ENCODE measurements at places on chromosomes 16 and 17.

DNA sequence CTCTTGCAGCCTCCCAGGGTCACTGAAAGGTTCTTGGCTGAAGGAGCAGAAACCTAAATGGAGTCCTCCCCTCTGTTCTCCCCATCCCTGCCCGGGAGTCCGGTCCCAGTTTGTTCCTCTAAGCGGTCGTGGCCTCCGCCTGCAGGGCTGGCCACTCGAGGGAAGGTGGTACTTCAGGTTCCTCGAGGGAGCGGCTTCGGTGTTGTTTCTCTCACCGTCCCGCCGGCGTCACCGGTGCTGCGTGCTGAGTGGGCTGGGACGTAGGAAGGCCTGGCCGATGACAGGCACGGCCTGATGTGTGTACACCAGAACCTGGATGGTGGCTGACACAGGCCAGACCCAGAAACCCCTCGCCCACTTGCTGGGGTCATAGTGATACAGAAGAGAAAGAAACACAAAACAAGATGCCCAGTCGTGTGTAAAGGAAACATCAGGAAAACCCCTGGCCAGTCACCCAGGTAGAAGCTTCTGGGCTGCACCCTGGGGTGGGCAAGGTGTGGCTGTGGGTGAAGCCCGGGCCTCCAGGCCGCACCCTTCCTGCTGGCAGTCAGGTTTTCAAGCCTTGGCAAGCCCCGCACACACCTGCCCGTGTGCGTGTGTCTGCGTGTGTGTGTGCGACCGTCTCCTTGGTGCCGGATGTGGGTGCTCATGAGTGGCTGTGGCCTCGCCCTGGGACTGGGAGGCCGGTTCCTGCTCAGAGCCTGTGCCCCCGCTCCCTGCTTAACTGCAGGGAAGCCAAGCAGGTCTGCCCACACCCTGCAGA lies 52.0 kb downstream of the BAIAP2 start:
- DNase-seq, result no peak

DNA sequence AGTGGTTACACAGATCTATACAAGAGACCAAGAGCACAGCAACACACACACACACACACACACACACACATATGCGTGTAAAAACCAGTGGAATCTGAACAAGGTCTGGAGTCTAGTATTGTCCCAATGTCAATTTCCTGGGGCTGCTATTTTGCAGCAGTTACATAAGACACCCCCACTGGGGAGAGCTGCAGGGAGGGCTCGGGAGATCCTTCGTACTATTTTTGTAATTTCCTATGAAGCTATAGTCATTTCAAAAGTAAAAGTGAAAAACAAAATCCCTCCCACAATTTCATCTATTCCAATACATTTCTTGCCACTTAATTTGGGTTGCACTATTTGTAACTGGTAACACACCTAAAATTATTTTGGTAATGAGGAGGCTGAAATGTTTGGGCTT lies 68.5 kb downstream of the C16orf95 start:
- DNase-seq, result no peak

DNA sequence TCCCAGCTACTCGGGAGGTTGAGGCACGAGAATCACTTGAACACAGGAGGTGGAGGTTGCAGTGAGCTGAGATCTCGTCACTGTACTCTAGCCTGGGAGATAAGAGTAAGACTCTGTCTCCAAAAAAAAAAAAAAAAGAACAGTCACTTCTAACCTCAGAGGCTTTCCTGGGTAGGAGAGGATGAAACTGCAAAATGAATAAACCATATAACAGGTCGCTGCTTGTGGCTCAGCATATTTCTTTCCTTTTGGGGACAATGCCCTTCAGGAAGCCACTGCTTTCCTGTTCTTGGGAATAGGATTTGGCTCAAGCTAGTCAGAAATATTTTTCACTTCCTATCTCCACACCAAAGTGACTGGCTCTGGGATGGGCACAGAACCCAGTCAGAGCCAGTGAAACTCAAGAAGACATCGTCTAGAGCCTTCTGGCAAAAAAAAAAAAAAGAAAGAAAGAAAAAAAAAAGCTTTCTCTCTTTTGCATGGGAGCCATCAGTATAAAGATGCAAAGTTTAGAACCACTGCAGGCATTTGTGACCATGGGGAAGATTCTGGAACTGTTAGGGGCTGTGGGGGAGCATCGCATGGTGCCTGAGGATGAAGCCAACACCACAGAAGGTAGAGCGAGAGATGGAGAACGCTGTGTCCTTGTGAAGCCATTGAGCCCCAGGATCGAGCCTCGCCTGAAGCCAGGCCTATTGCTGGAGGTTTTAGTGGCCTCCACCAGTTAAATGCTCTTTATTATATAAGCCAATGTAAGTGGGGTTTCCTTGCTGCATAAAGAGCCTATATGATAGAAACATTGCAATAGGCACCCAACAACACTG lies 71.8 kb upstream of the MRTFB start:
- no peak for DNase-seq

- peak; percentile 47 for DNase-seq
Observed at GRCh38 chr17:58325976-58326468, 2.6 kb downstream of the TSPOAP1 start.

GRCh38 chr16:53839150-53839549 lies 135.2 kb downstream of the FTO start:
- no peak for DNase-seq

DNA sequence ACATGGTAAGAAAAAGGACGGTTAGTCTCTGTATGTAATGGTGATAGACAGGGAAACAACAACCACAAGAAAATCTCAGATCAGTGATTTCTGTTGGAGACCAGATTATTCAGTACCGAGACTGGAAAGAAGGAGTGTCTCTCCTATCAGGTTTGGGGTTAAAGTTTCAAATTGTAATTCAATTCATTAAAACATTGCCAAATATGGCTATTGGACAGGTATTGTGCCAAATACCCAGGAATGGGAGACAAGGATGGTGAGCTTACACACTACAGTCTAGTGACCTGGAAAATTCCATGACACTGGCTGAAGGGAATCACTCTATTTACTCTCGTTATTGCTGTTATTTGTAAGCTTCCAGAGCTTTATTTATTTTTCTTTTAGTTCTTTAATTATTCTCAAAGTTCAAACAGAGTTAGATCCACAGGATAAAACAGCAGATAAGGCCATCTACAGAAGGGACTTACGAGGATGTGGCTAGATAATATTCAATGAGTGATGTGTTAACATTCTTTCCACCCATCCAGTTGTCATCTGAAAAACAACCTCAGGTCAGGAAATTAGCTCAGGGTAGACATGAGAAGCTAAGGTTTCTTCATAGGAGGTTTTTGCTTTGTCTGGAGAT lies 25.1 kb upstream of the MMD start:
- no peak for DNase-seq

DNA sequence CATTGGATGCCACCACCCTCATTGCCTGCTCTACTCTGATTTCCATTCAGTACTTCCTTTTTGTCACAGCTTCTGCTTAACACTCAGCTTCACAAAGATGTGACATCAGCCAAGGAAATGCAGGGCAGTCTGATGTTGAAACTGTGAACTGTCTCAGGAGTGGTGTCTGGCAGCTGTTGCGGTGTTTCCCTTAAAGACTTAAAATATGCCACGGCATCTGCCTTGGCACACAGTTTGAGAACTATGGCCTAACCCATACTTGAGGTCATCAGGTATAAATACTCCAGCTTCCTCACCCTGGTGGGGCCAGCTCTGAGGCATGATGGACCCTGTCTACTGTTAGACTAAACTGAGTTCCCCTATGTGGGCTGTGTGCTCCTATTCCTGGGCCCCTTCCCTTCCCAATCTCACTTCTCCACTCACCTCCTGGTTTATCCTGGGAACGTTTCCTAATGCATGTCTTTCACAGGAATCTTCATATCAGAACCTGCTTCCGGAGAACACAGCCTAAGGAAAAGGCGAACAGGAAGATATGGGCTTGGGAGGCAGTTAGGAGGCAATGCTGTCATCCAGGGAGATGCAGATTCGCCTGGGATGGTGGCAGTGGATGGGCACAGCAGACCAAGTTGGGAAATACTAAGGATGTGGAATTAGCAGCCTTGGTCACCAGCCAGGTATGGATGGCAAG lies 96.5 kb downstream of the WSCD1 start:
- no peak for DNase-seq

- DNase-seq, result no peak
Observed at GRCh38 chr16:30122604-30123160, 338 bp downstream of the MAPK3 start.

DNA sequence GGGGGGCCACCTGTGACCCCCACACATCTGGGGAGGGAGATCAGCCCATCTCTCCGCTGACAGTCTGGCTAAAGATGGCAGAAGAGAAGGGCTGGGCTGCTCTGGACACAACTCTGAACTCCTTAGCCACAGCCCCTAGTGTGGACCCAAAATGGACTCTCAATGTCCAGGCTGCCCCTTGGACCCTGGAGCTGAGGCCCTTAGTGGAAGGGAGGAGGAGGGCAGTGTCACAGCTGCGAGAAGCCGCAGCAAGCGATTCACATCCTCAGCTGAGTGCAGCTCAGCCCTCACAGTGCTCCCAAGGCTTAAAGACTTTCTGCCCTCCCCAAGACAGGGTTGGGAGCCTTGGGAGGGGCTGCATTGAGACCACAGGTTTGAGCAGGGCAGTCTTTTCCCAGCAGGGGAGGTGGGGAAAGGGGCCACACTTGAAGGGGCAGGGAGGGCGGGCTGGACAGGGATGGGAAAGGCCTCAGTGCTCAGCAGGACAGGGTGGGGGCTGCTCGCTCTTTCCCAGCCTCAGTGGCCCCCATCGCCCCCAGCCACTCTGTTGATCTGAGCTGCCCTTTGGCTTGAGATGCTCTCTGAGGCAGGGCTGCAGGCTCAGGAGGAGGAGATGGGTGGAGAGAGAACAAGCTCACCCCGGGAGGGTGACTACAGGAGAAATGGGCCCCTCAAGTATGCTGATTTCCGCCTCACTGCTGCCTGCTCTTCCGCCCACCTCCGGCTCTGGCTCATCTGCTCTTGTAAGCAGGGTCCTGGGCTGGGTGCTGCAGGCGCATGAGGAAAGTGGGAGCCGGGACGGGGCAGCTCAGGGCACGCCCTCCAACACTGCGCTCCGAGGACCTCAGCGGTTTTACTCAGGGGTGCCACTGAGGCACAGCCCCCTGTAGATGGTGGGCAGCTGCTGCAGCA lies 50.9 kb upstream of the MTSS2 start:
- peak; percentile 53 for DNase-seq

GRCh38 chr16:57899771-57900661 lies 70.9 kb downstream of the CNGB1 start:
- DNase-seq, result peak; percentile 74

- DNase-seq, result no peak
Observed at GRCh38 chr17:42667088-42667951, 8.2 kb downstream of the TUBG2 start.

DNA sequence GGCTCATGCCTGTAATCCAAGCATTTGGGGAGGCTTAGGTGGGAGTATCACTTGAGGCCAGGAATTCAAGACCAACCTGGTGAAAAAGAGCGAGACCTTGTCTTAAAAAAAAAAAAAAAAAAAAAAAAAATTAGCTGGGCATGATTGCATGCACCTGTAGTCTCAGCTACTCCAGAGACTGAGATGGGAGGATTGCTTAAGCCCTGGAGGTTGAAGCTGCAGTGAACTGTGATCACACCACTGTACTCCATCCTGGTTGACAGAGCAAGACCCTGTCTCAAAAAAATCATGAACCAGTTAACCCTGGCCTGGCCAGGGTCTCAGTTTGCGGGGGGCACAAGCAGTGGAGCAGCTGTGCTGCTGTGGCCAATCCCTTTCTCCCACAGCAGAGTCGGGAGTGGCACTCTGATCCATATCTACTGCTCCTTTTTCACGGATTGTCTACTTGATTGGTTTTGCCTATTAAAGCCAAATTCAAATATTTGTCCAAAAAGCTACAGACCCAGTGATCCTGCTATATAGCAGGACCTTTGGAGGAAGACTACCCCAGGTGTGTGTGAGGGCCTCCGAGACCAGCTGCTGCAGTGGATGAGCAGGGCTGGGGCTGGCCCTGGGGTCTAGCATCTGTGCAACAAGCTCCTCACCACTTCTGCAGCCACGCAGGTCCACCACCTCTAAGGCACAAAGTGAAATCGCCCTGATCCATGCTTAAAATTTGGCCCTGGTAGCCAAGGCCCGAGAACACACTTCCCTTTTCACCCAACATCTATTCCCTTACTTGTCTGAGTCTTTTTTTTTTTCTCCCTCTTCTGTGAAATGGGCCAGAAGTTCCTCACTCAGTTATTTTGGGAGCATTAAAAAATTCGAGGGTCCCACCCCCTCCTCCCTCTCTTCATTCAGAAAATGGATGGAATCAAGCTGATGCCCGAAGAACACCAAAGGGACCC lies 48.2 kb downstream of the LDHD start:
- no peak for DNase-seq

DNA sequence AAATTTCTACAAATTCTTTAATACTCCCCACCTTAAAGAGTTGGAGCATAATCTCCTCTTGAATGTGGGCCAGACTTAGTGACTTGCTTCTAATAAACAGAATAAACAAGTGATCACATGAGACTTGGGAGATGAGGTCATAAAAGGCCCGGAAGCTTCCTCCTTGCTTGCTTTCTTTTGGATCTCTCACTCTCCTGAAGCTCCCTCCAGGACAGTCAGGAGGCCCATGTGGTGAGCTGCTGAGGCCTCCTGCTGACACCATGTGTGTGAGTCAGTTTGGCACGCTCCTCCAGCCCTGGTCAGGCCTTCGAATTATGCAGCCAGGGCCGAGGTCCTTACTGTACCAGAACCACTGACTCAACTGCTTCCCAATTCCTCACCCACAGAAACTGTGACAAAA lies 53.2 kb downstream of the NDEL1 start:
- no peak for DNase-seq

GRCh38 chr17:7147772-7148171 lies 31.4 kb downstream of the ASGR1 start:
- no peak for DNase-seq

- no peak for DNase-seq
Observed at GRCh38 chr17:42547001-42547461, 5.7 kb upstream of the HSD17B1 start.

- peak; percentile 91 for DNase-seq
Observed at GRCh38 chr16:70438969-70439862, at the start of gene ST3GAL2. Gene ST3GAL2 (minus strand): TSS chr16:70439100. CDS start chr16:70398530, 40,570 bp downstream.

- DNase-seq, result no peak
Observed at GRCh38 chr16:71288570-71288889, 672 bp downstream of the CMTR2 start.

- no peak for DNase-seq
Observed at GRCh38 chr16:88992351-88993165, 15.6 kb upstream of the CBFA2T3 start.

DNA sequence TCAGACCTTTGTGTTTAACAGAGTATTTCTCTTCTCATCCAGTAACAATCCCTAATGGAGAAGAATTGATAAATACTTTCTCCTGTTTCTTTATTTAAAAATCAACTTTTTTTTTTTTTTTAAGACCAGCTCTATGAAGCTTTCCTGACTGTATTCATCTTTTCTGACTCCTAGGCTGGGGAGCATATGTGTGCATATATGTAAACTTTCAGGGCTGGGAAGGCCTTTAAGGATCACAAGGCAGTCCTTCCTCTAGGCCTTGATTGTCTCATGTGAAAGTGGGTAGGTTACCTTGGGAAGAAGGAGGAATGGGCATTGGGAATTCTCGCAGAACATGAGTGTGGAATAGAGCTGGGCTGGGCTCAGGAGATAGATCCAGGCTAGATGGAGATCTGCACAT lies 292.9 kb upstream of the SALL1 start:
- no peak for DNase-seq

- no peak for DNase-seq
Observed at GRCh38 chr17:38748149-38748891, at the start of gene PCGF2. Gene PCGF2 (minus strand): TSS chr17:38748336. CDS start chr17:38740402, 7,934 bp downstream.

All from stimulated activated naive CD8-positive, alpha-beta T cell treated with anti-CD3 and anti-CD28 coated beads, Interleukin-15, amount 100 ng/mL, for 72 hours (primary cell).